ENCODE measurements at places on chromosomes 2 and 18.

DNA sequence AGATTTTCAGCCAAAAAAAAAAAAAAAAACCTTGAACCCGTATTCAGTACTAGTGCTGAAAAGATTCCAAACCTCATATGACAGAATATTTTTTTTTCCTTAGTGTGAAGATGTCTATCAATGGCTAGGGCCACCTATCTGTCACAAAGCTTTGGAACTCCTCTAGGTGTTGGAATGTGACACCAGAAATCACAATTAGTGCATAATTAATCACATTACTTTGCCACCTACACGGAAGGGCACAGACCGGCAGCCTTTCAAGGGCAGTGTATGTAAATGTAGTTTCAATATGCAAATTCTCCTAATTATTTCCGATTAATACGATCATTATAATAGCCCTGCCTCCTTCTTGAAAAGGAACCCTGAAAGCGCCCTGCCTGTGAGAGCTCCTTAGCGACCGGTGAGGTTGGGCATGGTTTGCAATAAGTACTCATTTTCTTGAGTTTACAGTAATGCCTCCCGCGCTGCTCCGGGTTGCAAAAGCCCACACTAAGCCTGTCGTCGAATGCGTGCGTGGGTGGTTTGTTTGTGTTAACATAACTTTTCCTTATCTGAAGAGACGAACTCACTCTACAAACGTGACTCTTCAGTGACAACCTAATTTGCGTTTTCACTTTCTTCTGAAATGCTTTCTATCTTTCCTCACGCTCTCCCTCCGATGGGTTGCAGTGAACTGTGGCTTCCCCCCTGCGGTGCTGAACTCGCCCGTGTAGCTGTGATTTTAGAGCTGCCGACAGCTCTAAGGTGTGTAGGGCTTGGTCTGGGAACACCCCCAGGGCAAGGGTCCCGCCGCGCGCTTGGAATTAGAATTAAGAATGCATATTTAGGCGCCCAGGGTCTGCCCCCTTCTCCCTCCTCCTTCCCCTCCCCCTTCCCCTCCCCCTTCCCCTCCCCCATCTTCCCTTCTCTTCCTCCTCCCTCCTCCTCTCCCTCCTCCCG is 765 bp upstream of the ID2 start:
- peak; percentile 75 for DNase-seq

GRCh38 chr2:85911097-85911496 is 22.3 kb upstream of the ST3GAL5 start:
- no peak for DNase-seq

GRCh38 chr2:16081316-16082200 is 141.2 kb downstream of the MYCN start:
- DNase-seq: no peak

DNA sequence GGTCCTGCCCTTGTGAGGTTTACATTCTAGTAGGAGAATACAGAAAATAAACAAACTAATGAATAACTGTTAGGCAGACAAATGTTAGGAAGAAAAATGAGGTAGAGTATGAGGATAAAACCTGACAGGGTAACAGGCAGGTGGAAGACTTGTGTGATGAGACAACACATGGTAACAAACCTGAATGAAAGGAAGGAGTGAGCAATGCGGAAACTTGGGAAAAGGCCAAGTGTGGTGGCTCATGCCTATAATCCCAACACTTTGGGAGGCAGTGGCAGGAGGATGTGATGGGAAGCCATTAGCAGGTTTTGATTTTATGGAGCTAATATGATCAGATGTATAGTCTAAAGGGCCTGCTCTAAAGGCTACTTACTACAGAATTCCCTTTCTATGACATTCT is 74.2 kb downstream of the INO80D start:
- DNase-seq: no peak

DNA sequence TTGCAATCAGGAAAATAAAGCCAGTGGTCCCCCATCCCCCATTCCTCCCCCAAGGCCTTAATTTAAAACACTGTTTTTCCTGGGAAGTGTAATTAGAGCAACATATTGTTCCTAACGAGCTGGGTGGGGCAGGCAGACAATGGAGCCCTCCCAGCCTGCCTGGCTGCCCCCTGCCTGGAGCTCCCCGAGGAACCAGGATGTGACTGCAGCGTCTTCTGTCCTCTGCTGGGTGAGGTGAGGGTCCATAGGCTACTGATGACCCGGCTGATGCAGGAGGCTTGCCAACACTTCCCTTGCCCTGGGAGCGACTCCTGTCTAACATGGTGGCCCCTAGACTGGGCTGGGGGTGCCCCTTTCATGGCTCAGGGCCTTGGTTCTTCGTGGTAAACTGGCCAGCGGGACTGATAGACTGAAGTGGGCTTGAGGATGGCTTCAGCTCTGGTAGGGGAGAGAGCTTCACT is 152.4 kb downstream of the DYSF start:
- DNase-seq: peak; percentile 22

DNA sequence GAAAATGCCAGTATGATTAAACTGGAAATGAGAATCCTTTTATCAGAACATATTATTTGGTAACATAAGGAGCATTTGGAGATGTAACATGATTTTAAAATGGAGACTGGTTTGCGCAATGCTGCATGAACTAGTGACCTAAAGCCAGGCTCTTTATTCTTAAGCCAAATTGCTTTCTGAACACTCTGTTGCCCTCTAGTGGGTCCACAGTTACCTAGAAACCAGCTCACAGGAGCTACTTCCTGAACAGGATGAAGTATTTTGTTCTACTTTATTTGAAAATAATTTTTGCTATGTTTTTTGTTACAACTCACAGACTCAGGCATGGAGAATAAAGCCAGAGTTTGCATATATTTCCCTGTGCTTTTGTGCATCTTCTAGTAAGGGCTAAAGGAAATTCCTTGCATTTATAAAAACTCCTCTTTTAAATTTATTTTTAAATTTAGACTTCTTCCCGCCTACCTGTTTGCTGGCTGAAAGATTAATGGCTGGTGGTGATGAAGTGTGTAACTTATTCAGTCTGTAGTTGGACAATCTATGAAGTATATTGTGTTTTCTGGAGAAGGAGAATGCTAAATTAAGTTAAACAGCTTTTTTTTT is 146.7 kb downstream of the PARD3B start:
- peak; percentile 57 for DNase-seq

- no peak for DNase-seq
Measured at GRCh38 chr2:100747996-100748615, 71.8 kb upstream of the NPAS2 start.

- no peak for DNase-seq
Measured at GRCh38 chr2:128390991-128391630, 72.4 kb upstream of the HS6ST1 start.

DNA sequence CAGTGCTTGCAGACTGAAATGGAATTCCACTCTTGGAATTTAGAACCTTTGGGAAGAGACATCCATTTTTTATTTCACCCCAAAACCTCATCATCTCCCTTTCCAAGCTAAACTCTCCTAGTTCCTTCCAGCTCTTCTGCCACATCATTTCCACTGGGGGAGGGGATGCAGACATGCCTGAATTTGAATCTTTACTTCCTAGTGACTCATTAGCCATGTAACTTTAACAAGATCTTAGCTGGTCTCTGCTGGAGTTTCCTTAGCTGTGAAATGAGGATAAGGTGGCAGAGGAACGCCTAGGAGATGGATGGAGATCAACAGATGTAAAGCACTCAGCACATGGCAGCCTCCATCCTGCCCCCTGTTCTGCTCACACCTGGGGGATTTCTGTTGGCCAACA is 266.8 kb downstream of the EN1 start:
- no peak for DNase-seq

GRCh38 chr2:11014026-11014425 is 102.3 kb downstream of the KCNF1 start:
- no peak for DNase-seq

- DNase-seq: no peak
Measured at GRCh38 chr2:101400506-101401325, 13.4 kb upstream of the CREG2 start.

All from femur (tissue), 1 donor.